HT1080 (cell line): ENCODE measurements at places on chromosomes 13 and 19. TPM values are rescaled to one million over a fixed set of nuclear protein-coding genes. Genes with fewer than 3 reads are reported as not detected.

C13orf42 gene
- total RNA-seq, result not detected in 2 replicates

MICOS13 gene
- total RNA-seq, result 234 and 256 TPM in 2 replicates

ZNF708 gene
- 2.7 and 4.5 TPM in 2 replicates for total RNA-seq

CNMD gene
- not detected in 2 replicates for total RNA-seq

RNF113B gene
- not detected in 2 replicates for total RNA-seq

RFPL4A gene
- total RNA-seq, result 0.13 and 0.18 TPM in 2 replicates

LYPD3 gene
- total RNA-seq, result not detected in 2 replicates

PPP2R1A gene
- 162 and 195 TPM in 2 replicates for total RNA-seq

SLC7A10 gene
- not detected in 2 replicates for total RNA-seq

CEACAM7 gene
- total RNA-seq, result not detected in 2 replicates
